Effector memory CD4-positive, alpha-beta T cell (primary cell): ENCODE measurements at places on chromosomes 1 and 21.

DNA sequence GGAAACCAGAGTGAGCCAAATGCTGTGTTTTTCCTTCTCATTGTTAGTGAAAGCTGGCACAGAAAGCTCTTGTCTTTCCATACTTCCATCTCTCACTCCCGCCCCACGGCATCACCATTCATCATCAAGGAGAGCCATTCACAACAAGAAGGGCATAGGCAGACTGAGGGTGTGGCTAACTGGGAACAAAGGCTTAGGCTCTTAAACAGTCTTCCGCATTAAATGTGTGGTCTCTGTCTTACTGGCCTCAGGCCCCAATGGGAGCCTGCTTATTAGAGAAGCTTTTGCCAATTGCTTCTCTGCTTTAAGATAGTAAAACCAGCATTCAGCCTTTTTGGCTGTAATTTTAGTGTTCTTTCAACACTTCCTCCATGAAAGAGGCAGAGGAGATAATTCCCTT lies 51.4 kb downstream of the TNFSF18 start:
- DNase-seq = no peak

DNA sequence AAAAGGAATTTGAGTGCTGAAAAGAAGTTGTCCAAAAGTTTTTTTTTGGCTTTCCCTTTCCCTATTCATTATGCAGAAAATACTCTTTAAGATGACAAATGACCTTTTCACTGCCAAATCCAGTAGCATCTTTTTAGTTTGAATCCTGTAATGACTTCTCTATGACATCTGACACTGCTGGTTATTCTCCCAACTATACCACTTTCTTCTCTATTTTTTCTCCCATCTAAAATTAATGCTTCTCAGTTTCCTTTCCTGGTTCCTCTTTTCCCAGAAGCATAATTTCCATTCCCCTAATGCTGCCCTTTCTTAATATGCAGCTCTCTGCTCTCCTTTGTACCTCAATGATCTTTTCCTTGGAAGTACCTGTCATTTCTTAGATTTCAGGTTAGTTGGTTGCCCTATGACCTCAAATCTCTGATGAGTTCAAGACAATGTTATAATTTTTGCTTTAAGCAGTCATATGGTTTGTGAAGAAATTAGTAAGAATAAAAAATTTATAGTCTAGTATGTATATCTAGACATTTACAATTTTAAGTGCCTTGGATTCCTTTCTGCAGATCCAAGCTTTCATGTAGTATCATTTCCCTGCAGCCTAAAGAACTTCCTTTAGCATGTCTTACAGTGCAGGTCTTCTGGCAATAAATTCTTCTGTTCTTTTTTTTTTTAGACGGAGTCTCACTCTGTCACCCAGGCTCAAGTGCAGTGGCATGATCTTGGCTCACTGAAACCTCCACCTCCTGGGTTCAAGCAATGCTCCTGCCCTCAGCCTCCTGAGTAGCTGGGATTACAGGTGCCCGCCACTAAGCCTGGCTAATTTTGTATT lies 150.8 kb downstream of the CDC42BPA start:
- DNase-seq = no peak

DNA sequence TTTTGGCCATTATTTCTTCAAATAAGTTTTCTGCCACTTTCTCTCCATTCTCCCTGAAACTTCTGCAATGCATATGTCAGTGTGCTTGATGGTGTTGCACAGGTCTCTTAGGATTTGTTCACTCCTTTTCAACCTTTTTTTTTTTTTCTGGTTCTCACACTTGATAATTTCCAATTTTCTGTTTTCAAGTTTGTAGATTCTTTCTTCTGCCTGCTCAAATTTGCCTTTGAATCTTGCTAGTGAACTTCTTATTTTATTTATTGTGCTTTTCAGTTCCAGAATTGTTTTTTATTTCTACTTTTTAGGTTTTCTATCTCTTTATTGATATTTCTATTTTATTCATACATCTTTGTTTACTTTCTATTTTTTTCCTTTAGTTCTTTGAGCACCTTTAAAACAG lies 48.4 kb upstream of the PTPRC start:
- DNase-seq = no peak

DNA sequence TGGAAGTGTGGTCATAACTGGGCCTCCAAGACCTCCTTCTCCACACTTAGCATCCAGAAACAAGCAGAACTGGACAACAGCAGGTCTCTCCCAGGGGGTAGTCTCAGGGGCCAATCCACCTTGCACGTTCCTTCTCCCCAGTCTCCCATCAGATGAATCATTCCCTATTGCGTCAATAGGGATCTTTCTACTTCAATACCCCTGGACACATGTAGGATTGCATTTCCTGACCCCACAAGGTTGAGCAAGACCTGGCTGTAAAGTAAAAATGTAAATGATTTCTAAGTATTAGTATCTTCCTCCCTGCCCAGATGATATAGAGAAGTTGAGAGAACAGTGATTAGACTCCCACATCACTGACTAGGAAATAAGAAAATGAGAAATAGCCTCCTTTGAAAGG lies 224.5 kb upstream of the CSF3R start:
- DNase-seq = no peak

DNA sequence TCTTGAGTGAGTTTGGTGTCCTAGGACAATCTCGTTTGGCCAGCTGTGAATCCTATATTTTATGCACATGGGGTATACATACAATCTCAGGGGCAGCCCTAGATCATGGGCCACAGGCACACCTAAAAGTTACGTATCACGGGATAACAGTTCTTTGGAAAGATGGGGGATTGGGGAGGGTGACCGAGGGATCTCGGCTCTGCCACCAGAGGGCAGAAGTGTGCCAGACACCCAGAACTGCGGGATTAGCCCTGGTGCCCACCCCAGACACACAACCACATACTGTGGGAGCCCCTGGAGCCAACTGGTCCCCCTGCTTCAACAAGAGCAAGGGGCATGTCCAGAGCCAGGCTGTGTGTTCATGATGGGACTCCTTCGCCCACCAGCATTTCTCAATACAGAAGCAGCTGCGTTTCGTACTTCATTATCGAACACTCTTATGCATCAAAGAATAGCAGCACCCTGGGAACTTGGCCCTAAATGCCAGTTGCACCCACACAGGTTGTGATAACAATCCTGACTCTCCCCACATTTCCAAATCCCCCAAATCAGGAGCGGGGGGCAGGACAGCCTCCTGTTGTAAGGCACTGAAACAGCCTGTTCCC lies 37.4 kb downstream of the TMCO4 start:
- no peak for DNase-seq

- DNase-seq = no peak
Observed at GRCh38 chr1:107153014-107153413, 12.2 kb downstream of the NTNG1 start.

- no peak for DNase-seq
Observed at GRCh38 chr1:203763505-203763904, 1.5 kb upstream of the LAX1 start.

GRCh38 chr1:9729523-9729922 lies 78.0 kb downstream of the PIK3CD start:
- no peak for DNase-seq

DNA sequence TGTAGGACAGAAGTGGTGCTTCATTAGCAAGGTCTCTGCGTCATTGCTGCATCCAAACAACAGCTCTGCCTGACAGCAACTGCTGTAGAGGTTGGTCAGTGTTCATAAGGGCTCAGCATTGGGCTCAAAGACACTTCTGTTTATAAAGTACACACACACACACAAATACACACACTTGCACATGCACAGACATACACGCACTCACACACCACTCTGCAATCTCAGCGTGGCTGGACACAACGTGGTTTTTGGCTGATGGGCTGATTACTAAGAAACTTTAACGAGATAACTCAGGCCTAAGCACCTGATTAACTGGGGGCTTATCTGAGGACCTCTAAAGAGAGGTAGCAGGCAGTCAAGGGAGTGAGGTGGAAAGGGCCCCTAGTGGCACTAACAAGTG lies 20.4 kb downstream of the CAMK1G start:
- DNase-seq = no peak

DNA sequence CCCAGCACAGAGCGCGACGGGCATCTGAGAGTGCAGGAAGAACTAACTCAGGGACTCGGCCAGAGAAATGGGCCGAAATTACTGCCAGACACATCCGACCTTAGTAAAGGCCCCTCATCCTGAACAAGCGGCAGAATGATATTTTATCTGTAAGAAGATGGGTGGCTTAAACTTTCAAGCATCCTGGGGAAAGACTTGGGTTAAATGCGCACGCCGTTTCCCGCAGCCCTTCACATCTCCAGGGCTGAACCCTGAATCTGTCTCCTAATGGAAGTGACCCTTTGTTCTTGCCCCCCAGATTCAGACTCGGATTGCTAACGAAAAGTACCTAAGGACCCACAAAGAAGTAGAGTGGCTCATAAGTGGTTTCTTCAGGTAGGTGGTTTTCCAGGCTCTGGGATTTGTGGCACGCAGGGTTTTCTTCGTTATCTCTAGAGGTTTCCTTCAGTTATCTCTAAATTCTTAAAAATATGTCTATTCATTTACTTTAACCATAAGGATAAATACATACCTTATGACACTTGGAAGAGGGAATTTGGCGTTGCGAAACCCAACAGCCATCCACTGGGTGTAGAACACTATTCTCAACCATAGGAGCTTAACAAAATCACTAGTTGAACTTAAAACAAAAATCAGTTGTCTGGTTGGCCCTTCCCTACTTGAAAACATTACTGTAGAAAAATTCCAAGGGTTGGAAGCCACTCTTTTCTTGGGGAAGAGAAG lies 627 bp downstream of the RIIAD1 start:
- DNase-seq = no peak

GRCh38 chr1:78255383-78255782 lies 209.6 kb downstream of the GIPC2 start:
- no peak for DNase-seq

- no peak for DNase-seq
Observed at GRCh38 chr1:1011396-1011949, 1.8 kb upstream of the ISG15 start.

- DNase-seq = no peak
Observed at GRCh38 chr1:216222288-216222687, 201.0 kb downstream of the USH2A start.

GRCh38 chr1:190474650-190475211 lies 2.9 kb downstream of the BRINP3 start:
- no peak for DNase-seq
